Activated CD4-positive, alpha-beta T cell treated with anti-CD3 and anti-CD28 coated beads, Interleukin-2, amount 50 U/mL, for 48 hours (primary cell): ENCODE measurements at places on chromosomes 5 and 9.

- peak; percentile 31 for DNase-seq
These were observed 207.7 kb downstream of the PIK3R1 start for GRCh38 chr5:68423154-68423811.

- DNase-seq = no peak
These were observed 65.2 kb downstream of the STARD4 start for GRCh38 chr5:111447099-111447498.

DNA sequence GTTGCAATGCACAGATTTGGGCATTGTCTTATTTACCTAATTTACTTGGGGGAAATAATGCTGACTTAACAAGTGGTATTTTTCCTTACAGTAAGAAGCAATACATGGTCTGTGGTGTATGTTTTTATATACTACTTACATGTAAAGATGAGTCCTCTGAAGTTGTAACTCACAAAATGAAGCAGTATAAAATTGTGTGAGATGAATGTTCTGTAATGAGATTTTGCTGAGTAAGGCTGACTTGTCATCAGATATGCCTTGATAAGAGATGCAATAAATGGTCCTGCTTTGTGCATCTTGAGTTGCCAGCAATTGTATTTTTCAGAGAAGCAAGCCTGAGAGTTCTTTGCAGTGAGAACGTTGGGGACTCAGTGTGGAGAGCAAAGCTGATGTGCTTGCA is 92.2 kb upstream of the GNAQ start:
- DNase-seq = no peak

- DNase-seq = no peak
These were observed 66.5 kb downstream of the ERCC6L2 start for GRCh38 chr9:95942016-95942415.

DNA sequence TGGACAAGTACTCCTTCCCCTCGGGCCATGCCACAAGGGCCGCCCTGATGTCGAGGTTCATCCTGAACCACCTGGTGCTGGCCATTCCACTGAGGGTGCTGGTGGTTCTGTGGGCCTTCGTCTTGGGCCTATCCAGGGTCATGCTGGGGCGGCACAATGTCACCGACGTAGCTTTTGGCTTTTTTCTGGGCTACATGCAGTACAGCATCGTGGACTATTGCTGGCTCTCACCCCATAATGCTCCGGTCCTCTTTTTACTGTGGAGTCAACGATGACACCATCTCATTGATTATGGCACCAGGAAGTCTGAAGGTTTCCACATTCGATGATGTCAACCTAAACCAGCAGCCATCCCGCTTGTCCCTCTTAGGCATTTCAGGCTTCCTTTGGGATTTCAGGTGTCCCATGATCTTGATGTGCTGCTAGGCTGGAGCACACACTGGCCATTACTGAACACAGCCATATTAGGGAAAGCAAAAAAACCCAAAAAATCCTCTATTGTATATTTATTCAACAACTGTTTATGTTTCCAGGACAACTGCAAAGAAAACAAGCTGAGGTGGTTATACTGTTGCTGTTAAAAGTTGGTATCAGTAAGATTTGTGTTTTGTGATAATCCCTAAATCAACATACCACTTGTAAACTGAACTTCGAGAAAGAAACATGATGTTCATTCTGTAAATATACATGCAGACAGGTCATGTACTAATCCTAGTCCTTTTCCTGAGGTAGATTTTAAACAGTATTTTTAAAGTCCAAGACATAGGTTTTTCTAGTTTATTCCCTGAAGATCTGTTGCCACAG is 1.1 kb downstream of the PLPP6 start:
- DNase-seq = no peak
